CD4-positive, alpha-beta T cell treated with Interleukin-15 for 4 hours (primary cell): ENCODE measurements at places on chromosomes 2 and 18.

GRCh38 chr18:46167971-46168370, 63.8 kb downstream of the HAUS1 start:
- DNase-seq = no peak

- no peak for DNase-seq
Measured at GRCh38 chr2:142796588-142796987, 80.9 kb upstream of the KYNU start.

GRCh38 chr2:67927501-67927900, 135.3 kb downstream of the C1D start:
- DNase-seq = no peak

DNA sequence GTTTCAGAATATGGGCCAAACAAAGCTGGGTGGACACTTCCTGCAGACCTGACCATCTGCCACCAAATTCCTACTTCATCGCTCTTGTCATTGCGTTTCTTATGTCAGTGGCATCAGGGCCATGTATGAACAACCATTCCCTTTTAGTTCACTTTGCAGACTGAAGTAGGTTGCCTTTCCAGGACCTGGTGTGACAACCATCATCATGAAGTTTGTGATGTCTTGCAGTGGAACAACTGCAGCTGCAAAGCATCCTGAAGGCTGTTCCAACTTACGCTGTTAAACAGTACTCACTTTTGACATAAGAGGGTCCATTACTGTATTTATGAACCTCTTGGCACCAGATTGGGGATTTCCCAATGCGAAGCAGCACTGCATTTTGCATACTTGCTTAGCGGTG, 511.6 kb downstream of the ARHGAP15 start:
- no peak for DNase-seq

DNA sequence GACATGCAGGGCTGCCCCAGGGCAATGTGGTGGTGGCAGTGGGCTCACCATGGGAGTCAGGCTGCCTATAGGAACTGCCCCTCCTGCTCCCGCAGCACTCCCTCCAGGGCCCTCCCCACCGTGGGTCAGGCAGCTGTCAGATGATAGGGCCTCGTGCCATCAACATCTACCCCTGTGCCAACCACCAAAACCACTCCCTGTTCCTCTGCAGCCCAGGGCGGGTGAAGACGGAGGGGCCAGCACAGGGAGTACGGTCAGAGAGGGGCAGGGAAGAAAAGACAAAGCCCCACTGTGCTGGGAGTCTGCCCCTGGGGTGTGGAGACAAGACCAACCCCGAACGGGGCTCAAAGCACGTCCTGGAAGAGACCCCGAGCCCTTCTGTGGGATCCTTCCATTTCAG, 97.4 kb downstream of the TNS1 start:
- no peak for DNase-seq
